NB4 (cell line): ENCODE measurements at places on chromosomes 16 and 17.

DNA sequence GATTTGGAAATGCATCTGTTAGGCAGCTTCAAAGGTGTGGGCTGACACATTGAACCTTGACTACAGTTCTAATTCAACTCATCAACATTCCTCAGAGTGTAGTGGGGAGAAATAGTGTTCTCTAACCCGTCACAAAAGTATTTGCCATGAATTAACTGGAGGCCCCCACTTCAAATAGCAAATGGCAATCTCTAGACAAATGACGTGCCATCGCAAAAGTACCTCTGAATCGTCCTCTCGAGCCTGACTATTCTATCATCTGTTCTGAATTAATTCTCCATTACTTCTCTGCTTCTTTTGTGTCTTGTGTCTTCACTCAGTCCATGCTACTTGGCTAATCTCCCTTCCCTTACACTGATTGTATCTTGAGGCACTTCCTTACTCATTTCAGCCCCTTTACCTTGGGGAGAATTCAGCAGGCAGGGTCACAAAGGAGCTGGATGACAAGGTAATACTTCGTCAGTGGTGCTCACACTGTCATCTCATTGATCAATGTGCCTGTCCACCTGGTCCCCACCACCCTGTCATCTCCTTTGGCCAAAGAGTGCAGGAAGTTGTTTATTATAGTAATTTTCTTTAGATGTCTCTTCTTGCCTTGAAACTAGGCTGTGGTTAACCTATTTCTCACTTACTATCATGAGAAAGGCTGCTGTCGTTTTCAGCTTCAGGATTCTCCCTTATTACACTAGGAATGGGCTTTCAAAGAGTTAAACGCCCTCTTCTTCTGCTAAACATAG, 108.4 kb downstream of the SYCE1L start:
- no peak for DNase-seq

- no peak for DNase-seq
Measured at GRCh38 chr17:76635659-76636360, 7.7 kb downstream of the ST6GALNAC1 start.

DNA sequence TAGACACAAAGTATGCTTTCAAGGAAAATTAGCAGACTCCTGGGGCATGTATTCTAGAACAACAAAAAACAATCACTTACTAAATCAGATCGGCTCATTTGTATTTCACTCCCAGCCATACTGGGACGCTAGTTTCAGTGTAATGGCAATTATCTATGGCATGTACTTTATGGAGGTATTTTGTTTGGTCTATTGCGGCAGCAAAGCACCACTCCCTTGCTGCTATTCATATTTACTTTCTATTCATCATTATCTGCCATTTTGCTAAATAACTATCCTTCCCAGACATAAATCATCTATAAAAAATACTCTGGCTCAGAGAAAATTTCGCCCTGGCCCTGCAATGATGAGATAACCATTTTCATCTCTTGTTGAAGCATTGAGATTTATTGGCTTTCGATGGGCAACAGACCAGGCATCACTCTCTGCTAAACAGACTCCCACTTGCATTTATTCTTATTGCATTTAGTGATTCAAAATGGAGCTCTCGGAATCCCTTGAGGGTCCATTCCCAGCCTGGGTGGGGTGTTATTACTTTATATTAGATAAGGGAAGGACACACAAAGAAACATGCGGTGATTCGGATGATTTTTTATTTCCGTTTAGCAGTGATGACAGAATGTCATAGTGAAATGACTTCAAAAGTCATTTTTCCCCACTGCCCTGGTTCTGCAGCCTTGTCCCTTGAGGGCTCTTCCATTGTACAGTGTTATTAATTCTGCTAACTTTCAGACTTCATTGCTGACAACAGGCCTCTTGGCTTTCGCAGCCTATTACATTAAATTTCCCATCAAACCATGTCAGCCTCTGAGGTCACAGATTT, 225.8 kb downstream of the IRX3 start:
- no peak for DNase-seq

- no peak for DNase-seq
Measured at GRCh38 chr17:82489117-82489516, 30.4 kb upstream of the FOXK2 start.

DNA sequence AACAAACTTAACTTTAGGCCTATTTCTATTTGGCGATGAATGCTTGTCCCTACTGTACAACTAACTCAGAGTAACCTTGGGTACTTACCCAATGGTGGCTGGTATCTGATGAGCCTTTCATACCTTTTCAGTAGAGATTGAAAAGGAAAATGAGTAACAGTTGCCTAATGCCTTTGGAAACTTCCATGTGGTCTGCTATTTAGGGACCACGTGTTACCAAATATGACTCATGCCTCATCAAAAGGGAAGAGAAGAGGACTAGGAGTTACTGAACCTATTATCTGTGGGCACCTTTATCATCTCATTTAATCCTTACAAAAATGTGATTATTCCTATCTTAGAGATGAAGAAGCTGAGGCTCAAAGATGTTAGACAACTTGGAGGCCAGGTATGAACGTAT, 8.1 kb downstream of the MYOCD start:
- peak; percentile 15 for DNase-seq
